ENCODE measurements at places on chromosomes 2 and 18. TPM values are rescaled to one million over a fixed set of nuclear protein-coding genes. Genes with fewer than 3 reads are reported as not detected.

NAB1 gene
- 78.6 TPM for total RNA-seq

EVX2 gene
- 0.98 TPM for total RNA-seq

CCDC74A gene
- 10.8 TPM for total RNA-seq

SNORC gene
- not detected for total RNA-seq

CIB4 gene
- not detected for total RNA-seq

ZSWIM2 gene
- not detected for total RNA-seq

GPBAR1 gene
- total RNA-seq: 8.1 TPM

CASP8 gene
- total RNA-seq: 29.2 TPM

PLB1 gene
- total RNA-seq: 2.5 TPM

UGT1A8 gene
- total RNA-seq: not detected

DNA sequence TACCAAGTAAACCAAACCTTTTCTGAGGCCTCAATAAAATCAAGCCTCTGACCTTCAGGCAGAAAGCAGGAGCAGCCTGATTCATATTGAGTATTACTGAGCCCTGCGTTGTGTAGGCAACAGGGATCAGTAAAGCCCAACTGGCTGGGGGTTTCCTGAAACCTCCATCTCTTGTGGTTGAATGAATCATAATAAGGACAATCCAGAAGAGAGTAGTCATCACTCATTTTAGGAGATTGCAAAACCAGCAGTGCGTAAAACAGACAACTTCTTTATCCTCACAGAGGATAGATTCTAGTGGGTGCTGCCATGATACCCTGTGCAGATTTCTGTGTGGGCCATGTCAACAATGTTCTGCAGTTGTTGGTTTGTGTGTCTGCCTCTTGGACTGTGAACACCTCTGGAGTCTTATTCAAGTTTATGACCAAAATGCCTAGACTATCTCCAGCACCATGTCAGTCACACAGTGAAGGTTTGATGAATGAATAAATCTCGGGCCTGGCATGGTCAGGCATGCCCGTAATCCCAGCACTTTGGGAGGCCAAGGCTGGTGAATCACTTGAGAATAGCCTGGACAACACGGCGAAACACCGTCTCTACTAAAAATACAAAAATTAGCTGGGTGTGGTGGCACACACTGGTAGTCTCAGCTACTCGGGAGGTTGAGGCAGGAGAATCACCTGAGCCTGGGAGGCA lies 51.8 kb upstream of the RAB27B start:
- H3K27ac ChIP-seq: peak overlapping the region; percentile 57
- peaks cover 35% of the 10 kb centered on the region for H3K4me1 ChIP-seq
- no peaks in the 10 kb centered on the region for H3K27me3 ChIP-seq
- H3K36me3 ChIP-seq: no peaks in the 10 kb centered on the region
- DNase-seq: no peak
- H3K4me3 ChIP-seq: no peak overlapping the region

GRCh38 chr18:65230311-65230710 lies 520.5 kb upstream of the CDH7 start:
- no peaks in the 10 kb centered on the region for H3K27me3 ChIP-seq
- H3K36me3 ChIP-seq: no peaks in the 10 kb centered on the region
- no peak for DNase-seq
- H3K27ac ChIP-seq: no peak overlapping the region

DNA sequence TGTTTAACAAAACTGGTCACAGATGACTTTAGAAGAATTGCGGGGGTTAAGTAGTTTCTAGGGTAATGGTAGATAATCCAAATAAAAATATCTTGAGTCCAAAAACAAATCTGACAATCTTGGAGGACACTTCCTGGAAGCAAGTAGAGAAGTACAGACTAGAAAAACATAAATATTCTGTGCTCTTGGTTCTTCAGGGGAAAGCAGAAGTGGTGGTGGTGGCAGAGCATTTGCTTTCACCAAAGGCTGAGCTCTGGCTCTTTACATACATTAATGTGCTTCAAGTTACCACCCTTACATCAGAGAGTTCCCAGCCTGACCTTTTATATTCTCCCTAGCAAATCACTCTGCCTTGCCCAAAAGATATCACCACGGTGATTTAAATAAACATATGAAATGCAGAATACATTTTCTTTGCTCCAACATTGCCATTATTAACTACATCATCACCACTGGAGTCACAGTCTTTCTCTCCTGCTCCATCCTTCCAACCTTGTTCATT lies 15.3 kb downstream of the PDE11A start:
- DNase-seq: no peak
- H3K27me3 ChIP-seq: no peaks in the 10 kb centered on the region
- H3K27ac ChIP-seq: no peak overlapping the region
- H3K4me3 ChIP-seq: no peak overlapping the region
- H3K36me3 ChIP-seq: no peaks in the 10 kb centered on the region

- no peak for DNase-seq
- no peak overlapping the region for H3K4me3 ChIP-seq
- H3K27me3 ChIP-seq: no peaks in the 10 kb centered on the region
- no peaks in the 10 kb centered on the region for H3K36me3 ChIP-seq
- H3K27ac ChIP-seq: no peak overlapping the region
Measured at GRCh38 chr18:63850020-63850419, 37.5 kb upstream of the SERPINB2 start.

DNA sequence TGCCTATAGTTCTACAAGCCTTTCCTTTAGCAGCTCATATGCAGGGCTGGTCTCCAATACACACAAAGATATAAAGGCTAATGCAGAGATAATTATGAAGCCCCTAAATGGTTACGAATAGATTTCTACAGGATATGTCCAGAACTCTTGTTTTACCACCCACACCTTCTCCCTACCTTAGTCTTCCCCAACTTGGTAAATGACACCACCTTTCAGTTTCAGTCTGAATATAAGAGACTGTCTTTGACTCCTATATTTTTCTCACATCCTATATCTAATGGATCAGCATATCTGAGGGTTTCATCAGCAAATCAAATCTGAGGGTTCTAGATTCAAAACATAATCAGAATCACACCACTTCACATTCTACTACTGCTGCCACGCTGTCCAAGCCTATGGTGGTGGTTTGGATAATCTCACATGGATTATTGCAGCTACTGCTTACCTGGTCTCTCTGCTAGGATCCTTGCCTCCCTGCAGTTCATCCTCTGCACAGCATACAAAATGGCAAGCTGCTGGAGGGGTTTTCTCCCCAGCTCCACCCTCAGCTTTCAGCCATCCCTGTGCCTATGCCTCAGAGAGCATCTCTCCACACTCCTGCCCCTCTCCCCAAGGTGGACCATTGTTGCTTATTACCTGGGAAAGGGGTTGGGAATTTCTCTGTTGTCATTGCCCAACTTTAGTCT lies 178.0 kb upstream of the SPOPL start:
- no peaks in the 10 kb centered on the region for H3K27me3 ChIP-seq
- H3K4me1 ChIP-seq: no peaks in the 10 kb centered on the region
- no peak overlapping the region for H3K27ac ChIP-seq
- H3K36me3 ChIP-seq: no peaks in the 10 kb centered on the region
- no peak for DNase-seq

- H3K27ac ChIP-seq: peak overlapping the region; percentile 69
- peaks cover 73% of the 10 kb centered on the region for H3K4me1 ChIP-seq
- no peak overlapping the region for H3K4me3 ChIP-seq
- no peaks in the 10 kb centered on the region for H3K27me3 ChIP-seq
- no peak for DNase-seq
Measured at GRCh38 chr18:77129150-77129551, 3.4 kb downstream of the MBP start.

- no peaks in the 10 kb centered on the region for H3K36me3 ChIP-seq
- peaks cover 8% of the 10 kb centered on the region for H3K4me1 ChIP-seq
- no peak overlapping the region for H3K27ac ChIP-seq
Measured at GRCh38 chr2:37526323-37526722, 145.1 kb downstream of the CDC42EP3 start.

GRCh38 chr2:22382479-22383169 lies 1002.4 kb upstream of the KLHL29 start:
- no peak overlapping the region for H3K4me3 ChIP-seq
- H3K27me3 ChIP-seq: no peaks in the 10 kb centered on the region
- no peak overlapping the region for H3K27ac ChIP-seq
- DNase-seq: no peak
- no peaks in the 10 kb centered on the region for H3K4me1 ChIP-seq

DNA sequence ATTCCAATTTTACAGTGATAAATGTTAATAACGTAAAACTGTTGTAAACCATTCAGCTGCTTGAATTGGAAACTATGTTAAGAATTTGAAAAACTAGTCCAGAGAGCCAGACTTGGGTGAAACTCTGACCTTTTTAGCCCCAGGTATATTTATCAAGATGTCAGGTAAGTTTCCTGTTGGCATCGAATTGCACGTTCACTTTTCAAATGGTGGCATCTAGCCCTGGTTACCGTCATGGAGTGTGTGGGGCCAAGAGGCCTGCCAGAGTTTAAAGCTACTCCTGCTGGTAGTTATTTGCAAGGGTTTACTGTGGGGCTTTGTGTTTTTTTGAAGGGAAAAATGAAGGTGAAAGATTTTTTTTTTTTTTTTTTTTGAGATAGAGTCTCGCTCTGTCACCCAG lies 109.9 kb downstream of the WDSUB1 start:
- no peak overlapping the region for H3K4me3 ChIP-seq
- no peak overlapping the region for H3K27ac ChIP-seq
- H3K36me3 ChIP-seq: peaks cover 57% of the 10 kb centered on the region
- no peaks in the 10 kb centered on the region for H3K4me1 ChIP-seq

GRCh38 chr2:140351692-140352091 lies 1571.5 kb upstream of the NXPH2 start:
- no peaks in the 10 kb centered on the region for H3K4me1 ChIP-seq
- DNase-seq: no peak
- no peak overlapping the region for H3K4me3 ChIP-seq
- H3K27ac ChIP-seq: no peak overlapping the region
- no peaks in the 10 kb centered on the region for H3K36me3 ChIP-seq

DNA sequence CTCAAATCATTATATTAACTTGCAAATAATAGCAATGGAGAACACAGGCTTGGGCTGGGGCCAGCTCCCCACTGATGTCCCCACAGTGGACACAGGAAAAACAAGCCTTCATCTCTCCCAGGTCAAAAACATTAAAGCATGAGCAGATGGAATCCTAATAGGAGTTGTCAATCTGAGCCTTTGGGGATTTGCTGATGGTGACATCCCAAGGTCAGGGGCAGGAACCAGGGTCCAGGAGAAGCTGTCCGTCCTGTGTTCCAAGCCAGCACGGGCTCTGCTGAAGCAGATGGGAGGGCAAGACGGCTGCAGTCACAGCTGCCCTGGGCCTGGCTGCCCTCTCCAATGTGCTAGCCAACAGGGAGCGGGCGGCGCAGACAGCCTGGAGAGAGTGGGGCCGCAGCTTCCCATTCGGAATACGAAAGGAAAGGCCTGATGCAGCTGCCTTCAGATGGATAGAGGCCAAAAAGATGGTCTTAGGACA lies 135.5 kb downstream of the NDUFA10 start:
- H3K4me1 ChIP-seq: no peaks in the 10 kb centered on the region
- DNase-seq: no peak
- no peaks in the 10 kb centered on the region for H3K36me3 ChIP-seq
- H3K27me3 ChIP-seq: no peaks in the 10 kb centered on the region
- H3K4me3 ChIP-seq: no peak overlapping the region
- no peak overlapping the region for H3K27ac ChIP-seq

DNA sequence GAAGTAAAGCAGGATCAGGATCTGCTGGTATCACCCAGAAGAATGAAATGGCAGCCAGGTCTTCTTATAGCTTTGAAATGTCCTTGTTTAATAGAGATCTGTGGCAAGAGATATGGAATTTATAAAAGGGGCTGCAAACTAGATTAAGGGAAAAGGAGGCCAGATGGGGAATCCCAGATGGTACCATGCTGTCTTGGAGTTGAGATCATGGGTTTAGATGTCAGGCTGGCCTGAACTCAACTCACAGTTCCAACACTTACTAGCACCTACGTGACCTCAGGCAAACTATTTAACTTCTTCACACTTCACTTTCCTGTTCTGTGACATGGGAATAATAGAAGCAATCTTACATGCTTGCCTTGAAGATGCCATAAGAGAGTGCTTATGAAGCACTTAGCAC lies 188.2 kb downstream of the ALK start:
- H3K36me3 ChIP-seq: no peaks in the 10 kb centered on the region
- no peaks in the 10 kb centered on the region for H3K27me3 ChIP-seq
- H3K4me3 ChIP-seq: no peak overlapping the region
- no peaks in the 10 kb centered on the region for H3K4me1 ChIP-seq
- no peak for DNase-seq
- H3K27ac ChIP-seq: no peak overlapping the region

DNA sequence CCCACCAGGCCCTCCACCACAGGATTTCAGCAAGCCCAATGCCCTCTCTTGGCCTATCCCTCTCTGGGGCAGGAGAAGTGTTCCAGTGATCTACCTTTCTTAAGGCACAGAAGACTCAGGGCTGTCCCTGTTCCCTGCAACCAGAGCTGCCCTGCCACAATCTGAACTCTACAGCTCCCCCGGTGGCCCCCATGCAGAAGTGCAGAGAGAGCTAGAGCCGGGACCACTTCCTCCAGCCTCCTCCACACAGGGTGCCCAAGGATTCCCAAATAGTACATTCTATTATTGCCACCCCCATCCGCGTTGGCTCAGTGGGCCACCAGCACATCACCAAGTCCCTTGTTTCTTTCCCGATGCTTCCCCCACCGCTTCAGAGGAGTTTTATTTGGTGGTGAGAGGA lies 114.8 kb upstream of the PTPRM start:
- H3K36me3 ChIP-seq: no peaks in the 10 kb centered on the region
- DNase-seq: no peak
- H3K4me3 ChIP-seq: no peak overlapping the region
- no peaks in the 10 kb centered on the region for H3K4me1 ChIP-seq
- H3K27ac ChIP-seq: no peak overlapping the region
- no peaks in the 10 kb centered on the region for H3K27me3 ChIP-seq

- H3K36me3 ChIP-seq: no peaks in the 10 kb centered on the region
- H3K27me3 ChIP-seq: no peaks in the 10 kb centered on the region
- no peak overlapping the region for H3K27ac ChIP-seq
- H3K4me1 ChIP-seq: peaks cover 3% of the 10 kb centered on the region
Measured at GRCh38 chr2:43648994-43649701, 12.1 kb downstream of the PLEKHH2 start.

- no peak overlapping the region for H3K27ac ChIP-seq
- H3K36me3 ChIP-seq: no peaks in the 10 kb centered on the region
- H3K4me1 ChIP-seq: no peaks in the 10 kb centered on the region
Measured at GRCh38 chr2:61633250-61633649, 95.1 kb upstream of the XPO1 start.

DNA sequence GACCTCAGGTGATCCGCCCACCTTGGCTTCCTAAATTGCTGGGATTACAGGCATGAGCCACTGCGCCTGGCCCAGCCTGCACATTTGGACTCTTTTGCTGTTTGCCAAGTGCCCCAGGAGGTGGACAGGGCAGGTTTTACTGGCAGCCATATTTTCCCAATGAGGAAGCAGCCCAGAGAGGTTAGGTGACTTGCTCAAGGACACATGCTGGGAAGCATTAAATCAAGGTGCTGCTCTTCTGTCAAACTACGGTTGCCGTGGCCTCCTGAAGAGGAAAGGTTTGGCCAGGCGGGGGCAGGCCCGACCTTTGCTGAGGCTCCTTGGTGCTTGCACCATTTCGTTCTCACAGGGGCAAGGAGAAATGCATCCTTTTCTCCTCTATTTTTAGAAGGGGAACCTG lies 44.0 kb downstream of the DNMT3A start:
- H3K27me3 ChIP-seq: no peaks in the 10 kb centered on the region
- H3K27ac ChIP-seq: no peak overlapping the region
- H3K4me1 ChIP-seq: peaks cover 43% of the 10 kb centered on the region
- no peak overlapping the region for H3K4me3 ChIP-seq

- H3K4me1 ChIP-seq: peaks cover 16% of the 10 kb centered on the region
- H3K36me3 ChIP-seq: no peaks in the 10 kb centered on the region
- H3K27ac ChIP-seq: no peak overlapping the region
- peak overlapping the region; percentile 96 for H3K4me3 ChIP-seq
Measured at GRCh38 chr2:240134956-240135520, 1.1 kb downstream of the COPS9 start.

Data from vagina (tissue), 2 donors.